ENCODE measurements at places on chromosomes 3 and 15. TPM values are rescaled to one million over a fixed set of nuclear protein-coding genes. Genes with fewer than 3 reads are reported as not detected.

Gene SRGAP3
- total RNA-seq = 1.2 TPM

Gene PSTPIP1
- total RNA-seq = 0.84 TPM

Gene LRRC31
- total RNA-seq = not detected

Gene ACTC1
- not detected for total RNA-seq

Gene CFAP91
- 0.50 TPM for total RNA-seq

Gene ZNF502
- total RNA-seq = 1.6 TPM

Gene SCAANT1
- total RNA-seq = not detected

Measured in bronchus fibroblast of lung (primary cell).